ENCODE measurements at places on chromosomes 3 and 15.
A peak's percentile ranks its signal among the peaks of the same experiment; 100 is the strongest.

DNA sequence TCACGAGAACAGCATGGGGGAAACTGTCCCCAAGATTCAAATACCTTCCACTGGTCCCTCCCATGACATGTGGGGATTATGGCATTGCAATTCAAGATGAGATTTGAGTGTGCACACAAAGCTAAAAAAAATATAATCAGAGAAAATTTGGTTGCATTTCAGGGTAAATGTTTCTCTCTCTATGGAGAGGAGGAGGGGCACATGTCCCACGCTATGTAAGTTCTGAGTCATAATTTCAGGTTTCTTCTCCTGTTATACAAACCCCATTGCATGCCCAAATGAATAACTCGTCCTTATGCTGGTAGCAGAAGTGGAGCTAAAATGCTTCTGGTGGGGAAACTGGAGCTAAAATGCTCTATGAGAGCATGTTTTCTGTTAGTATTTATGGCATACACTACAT is 209.7 kb upstream of the DCBLD2 start:
- DNase-seq: no peak

- no peak for DNase-seq
Measured at GRCh38 chr3:186095561-186096081, 13.3 kb downstream of the ETV5 start.

DNA sequence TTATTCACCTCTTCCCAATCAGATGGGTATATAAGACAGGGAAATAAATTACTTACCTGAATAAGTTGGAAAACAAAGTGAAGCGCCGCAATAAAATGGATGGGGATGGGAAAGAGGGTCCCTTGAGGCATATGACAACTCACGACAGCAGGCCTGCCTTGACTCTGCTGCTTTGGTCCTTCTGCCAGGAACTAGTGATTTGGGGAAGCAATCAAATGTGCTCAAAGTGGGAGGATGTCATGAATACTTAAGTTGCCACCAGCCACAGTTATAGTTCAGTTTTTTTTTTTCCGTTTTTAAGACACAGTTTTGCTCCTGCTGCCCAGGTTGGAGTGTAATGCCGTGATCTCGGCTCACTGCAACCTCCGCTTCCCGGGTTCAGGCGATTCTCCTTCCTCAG is 4.6 kb downstream of the PARL start:
- no peak for DNase-seq

DNA sequence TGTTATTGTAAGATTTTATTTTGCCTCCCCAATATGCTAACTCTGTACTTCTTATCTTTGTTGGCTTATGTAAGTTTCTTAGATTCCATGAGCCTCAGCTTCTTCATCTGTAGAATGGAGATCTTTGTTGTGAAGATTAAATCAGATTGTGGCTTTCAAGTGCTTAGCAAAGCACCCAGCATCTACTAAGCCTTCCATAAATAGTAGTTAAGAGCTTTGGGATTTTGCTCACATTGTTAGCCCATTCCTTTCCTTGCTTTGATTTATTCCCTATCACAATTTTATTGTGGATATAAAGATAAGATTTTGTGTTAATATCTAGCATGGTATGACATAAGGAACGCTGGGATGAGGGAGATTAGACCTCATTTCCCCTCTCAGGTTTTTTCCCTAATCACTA is 501.4 kb downstream of the PYDC2 start:
- no peak for DNase-seq

DNA sequence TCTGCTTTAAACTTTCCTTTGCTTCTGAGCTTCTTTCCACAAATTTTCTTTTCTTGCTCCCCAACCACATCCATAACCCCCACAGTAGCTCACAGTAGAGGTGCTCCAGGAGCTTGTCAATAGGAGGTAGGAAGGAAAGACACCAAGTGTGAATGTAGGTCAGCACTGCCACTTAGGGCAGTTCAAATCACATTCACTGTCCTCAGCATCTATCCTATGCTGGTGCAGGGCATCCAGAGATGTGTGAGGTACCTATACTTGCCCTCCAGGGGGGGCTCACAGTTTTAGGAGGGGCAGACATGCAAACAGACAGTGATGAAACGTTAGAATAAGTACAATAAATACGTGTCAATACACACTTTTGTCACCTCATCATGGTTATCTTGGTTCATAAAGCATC is 1.5 kb upstream of the SPSB4 start:
- DNase-seq: peak; percentile 68

- no peak for DNase-seq
Measured at GRCh38 chr15:33468740-33469139, 158.0 kb downstream of the RYR3 start.

DNA sequence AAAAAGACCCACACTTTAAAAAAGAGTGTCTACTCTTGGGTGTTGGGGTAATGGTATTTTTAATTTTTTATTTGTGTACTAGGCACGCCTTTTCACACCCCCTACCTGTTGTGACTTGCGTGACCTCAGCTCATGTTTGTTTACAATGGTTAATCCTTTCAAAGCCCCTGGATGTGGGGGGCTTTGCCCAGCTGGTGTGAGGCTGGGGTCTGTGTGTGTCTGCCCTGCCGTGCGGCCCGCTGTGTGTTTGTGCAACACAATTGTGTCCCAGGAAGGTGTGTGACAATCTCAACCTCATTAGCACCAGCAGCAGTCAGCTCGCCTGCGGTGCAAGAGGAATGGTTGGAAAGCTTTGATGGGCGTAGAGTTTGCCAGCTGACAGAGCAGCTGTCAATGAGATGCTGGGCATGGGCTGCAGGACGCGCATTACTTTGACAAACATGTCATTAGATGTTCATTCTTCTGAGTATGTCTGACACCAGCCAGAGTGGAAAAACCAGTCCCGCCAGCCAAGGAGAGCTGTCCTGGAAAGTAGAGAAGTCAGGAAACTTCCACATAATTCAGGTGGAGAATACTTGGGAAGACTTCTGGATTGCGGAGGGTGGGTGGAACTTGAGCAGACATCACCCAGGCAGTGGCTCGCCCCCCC is 9.6 kb downstream of the LRRK1 start:
- no peak for DNase-seq

- DNase-seq: no peak
Measured at GRCh38 chr15:39589815-39590644, 9.2 kb downstream of the THBS1 start.

DNA sequence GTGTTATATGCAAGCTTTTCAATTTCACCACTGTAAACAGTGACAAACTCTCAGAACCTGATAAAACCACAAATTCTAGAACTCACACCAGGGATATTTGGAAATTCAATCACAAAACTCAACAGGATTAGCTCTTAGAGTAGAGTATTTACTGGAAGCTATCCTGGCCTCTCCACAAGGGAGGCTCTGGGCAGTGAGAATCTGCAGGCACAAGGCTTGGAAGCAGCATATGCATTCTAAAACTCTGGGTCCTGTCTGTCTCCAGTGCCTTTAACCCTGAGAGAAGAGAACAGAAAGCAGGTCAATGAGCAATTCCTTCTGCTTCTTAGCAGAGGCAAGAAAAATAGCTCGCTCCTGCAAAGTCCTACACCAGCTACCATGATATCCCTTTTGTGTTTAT is 23.4 kb downstream of the PLSCR4 start:
- no peak for DNase-seq

DNA sequence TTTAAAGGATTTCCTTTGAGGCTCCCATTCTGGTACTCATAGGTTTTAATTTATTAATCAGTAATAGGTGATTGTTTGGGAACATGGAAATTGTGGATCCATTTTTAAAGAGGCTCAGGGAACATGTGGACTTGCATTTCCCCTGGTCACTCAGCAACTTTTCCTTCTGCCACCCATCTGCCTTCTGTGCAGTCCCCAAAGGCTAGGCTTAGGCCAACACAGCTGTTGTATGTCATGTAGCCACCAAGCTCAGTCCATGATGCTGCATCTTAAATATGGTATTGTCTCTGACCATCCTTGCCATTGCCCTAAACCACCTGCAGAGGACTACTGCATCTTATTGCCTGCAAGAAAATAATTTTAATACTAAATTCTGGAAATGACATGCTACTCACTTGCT is 416.7 kb upstream of the SEMA6D start:
- no peak for DNase-seq

GRCh38 chr3:52394751-52395502 is 50.0 kb downstream of the SEMA3G start:
- no peak for DNase-seq
